ENCODE measurements at places on chromosomes 16 and 17.
A peak's percentile ranks its signal among the peaks of the same experiment; 100 is the strongest.

DNA sequence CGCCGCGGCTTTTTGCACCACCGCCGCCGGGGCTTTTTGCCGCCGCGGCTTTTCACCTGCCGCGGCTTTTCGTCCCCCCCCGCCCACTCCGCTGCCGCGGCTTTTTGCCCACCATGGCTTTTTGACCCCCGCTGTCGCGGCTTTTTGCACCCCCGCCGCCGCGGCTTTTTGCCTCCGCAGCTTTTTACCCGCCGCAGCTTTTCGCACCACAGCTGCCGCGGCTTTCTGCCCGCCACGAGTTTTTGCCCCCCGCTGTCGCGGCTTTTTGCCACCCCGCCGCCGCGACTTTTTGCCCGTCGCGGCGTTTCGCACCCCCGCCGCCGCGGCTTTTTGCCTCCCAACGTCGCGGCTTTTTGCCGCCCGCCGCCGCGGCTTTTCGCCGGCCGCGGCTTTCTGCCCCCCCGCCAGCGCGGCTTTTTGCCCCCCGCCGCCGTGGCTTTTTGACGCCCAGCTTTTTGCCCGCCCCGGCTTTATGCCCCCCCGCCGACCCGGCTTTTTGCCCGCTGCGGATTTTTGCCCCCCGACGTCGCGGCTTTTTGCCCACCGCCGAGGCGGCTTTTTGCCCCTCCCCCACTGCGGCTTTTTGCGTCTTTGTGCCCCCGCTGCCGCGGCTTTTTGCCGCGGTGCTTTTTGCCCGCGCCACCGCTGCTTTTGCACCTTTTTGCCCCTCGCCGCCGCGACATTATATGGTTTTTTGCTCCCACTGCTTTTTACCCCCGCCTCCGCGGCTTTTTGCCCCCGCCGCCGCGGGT lies 1343.6 kb downstream of the TP53TG3F start:
- no peak for DNase-seq

DNA sequence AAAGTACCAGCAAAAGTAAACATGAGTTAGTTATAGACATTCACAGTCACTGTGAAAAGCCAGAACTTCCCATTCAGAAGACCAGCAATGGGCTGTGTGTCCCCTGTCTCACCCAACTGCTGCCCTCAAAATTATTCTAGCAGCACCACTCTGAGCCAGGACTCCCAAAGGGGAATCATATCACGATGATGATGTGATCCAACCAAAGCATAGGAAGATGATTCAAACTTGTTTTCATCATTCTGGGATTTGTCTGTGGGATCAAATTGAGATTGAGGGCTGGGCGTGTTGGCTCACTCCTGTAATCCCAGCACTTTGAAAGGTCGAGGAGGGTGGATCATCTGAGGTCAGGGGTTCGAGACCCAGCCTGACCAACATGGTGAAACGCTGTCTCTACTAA lies 6.4 kb upstream of the NAT9 start:
- DNase-seq, result no peak

DNA sequence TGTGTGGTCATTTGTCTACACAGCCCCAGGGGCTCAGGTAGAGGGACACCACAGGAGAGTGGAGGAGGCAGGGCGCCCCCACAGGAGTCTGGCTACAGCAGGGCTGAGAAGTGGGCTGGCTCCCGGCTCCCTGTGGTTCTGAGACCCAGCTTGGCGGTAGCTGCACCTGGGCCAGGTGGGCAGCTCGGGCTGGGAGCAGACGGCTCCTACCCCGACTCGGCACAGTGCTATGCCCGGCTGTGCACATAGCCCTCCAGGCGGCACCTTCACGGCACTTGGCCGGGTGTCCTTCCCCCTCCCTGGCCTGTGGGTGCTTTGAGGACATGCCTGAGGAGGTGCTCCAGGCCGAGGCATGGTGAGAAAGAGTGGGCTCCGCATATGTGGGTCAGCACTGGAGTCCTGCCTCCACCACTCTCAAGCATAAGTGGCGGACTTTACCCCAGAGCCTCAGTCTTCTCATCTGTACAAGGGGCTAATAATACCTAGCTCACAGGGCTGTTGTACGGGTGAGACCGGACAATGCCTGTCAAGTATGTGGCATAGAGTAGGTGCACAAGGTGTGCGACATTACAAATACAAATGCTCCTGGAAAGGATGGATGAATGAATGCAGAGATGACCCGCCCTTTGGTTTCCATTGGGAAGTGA lies 50.1 kb upstream of the JPH3 start:
- no peak for DNase-seq

- no peak for DNase-seq
Observed at GRCh38 chr16:56048425-56049105, 142.7 kb upstream of the GNAO1 start.

DNA sequence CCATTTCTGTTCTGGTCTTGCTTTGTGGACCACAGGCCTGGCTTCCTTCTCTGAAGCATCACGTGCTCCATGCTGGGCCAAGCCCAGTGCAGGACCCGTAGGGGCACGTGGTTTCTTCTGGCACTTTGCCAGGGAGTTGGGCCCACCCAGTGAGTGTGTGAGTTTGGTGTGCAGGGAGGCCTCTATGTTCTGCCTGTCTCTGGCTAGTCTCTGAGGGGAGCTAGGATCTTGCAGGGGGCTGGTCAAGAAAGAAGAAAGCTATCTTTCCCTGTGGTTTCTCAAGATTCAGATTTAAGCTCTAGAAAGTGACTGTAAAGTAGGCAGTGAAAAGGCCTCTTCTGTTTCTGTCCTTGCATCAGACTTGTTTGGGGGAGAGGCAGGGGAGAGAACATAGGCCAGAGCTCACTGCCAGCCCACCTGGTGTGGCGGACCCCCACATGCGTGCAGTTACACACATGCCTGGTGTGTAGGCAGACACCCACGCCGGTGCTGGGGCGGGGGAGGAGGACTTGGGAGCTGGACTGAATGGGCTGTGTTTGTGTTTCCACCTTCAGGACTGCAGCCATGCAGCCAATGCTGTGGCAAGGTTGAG lies 11.8 kb downstream of the LASP1 start:
- no peak for DNase-seq

- peak; percentile 74 for DNase-seq
Observed at GRCh38 chr16:71412270-71413160, 29.3 kb downstream of the TLE7 start.

GRCh38 chr17:40953881-40954280 lies 12.9 kb downstream of the KRT39 start:
- DNase-seq, result no peak

DNA sequence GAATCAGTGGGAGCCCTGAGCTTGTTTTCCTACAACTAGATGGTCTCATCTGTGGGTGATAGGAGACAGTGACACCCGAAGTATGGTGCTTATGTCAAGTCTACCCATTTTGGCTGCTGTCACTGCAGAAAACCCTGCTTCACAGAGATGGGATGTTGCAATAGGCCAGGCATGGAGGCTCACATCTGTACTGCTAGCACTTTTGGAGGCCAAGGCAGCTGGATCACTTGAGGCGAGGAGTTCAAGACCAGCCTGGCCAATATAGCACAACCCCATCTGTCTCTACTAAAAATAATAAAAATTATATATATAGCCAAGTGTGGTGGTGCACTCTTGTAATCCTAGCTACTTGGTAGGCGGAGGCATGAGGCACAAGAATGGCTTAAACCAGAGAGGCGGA lies 2.3 kb upstream of the HERPUD1 start:
- no peak for DNase-seq

DNA sequence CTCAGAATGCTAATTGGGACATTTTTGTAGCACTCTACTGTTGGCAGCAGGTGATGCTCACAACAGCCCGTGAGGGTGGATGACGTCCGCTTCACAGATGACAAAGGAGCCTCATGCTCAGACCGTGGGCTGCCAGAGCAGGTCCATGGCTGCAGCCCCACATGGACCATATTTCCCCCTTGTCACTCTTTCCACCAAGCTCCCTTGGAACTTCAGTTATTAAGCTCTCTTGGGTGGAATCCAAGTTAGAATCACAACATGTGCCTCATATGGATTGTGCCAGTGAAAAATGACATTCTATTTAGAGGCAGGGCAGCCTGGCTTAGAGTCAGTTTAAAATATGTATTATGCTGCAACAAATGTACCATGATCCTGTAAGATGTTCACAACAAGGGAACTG lies 33.2 kb upstream of the STH start:
- no peak for DNase-seq

- peak; percentile 12 for DNase-seq
Observed at GRCh38 chr17:73625991-73626673, 18.1 kb downstream of the SDK2 start.

GRCh38 chr17:77492446-77493237 lies 351.9 kb downstream of the SEC14L1 start:
- DNase-seq, result no peak

DNA sequence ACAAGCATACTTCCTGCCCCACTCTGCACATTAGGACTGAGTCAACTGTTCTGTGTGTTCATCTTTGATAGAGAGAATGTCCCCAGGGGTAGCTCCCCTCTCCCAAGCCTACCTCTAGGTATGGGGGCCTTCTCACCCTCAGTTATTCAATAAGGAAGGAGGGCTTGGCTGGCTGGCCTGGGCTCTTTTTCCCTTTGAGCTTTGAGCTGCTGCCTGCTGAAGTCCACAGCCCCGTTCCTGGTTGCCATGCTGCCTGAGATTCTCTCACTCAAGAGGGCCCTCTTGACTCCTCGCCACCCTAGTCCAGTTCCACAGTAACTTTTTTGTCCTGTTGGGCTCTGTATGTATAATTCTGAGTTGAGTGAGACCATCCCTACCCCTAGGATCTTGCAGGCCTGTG lies 5.1 kb downstream of the B3GNT9 start:
- no peak for DNase-seq

Data from midbrain (tissue), 1 donor.